ENCODE measurements at places on chromosomes 2 and 18. TPM values are rescaled to one million over a fixed set of nuclear protein-coding genes. Genes with fewer than 3 reads are reported as not detected.

DNA sequence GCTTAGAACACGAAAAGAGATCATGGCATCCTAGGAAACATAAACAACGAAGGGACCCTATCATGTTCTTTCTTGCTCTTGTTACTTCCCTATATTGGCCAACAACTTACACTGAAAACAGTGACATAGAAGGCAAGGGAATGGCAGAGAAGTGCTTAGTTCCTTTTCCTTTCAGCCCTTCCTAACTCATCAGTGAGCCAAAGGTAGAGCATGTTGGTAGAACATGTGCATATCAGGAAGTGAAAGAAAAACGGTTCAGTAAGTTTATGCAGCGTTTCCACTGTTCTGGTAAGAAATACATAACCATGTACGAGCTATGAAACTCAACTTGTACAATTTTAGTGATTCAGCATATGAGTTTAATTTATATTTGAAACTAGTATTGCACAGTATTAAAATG lies 21.7 kb downstream of the AKAIN1 start:
- DNase-seq = no peak

- no peak for DNase-seq
Measured at GRCh38 chr2:237429753-237430152, 15.8 kb upstream of the COL6A3 start.

DNA sequence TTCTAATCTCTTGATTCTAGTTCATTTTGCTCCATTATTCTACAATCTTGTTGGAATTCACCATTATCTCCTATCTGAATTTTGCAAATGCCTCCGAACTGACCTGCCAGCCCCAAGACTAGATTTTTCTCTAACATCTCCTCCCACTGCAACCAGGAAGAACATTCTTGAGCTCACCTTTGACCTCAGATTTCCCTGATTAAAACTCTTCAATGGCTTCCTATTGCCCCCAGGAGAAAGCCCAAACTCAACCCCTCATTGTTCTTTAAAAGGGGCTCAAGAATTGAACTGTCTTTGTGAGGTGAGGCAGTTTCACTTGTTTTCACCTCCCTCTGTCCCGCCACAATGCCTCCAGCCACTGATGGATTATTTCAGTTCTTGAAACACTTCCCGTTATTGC lies 784.6 kb upstream of the ZEB2 start:
- DNase-seq = no peak

DNA sequence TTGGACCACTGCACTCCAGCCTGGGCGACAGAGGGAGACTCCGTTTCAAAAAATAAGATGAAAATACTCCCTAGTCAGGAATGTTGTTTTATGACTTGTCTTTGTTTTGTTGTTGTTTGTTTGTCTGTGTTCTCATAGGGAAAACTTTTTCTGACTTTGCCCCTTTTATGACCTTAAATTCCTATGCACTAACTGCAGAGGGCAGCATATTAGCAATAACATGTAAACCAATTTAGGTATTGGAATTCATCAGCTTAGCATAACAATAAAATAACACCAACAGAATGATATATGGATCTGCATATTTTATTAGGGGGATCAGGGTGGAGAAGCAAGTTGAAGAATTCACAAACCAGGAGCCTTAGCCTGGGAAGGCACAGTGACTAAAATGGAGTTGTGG lies 631.5 kb downstream of the SUCLG1 start:
- DNase-seq = no peak

DNA sequence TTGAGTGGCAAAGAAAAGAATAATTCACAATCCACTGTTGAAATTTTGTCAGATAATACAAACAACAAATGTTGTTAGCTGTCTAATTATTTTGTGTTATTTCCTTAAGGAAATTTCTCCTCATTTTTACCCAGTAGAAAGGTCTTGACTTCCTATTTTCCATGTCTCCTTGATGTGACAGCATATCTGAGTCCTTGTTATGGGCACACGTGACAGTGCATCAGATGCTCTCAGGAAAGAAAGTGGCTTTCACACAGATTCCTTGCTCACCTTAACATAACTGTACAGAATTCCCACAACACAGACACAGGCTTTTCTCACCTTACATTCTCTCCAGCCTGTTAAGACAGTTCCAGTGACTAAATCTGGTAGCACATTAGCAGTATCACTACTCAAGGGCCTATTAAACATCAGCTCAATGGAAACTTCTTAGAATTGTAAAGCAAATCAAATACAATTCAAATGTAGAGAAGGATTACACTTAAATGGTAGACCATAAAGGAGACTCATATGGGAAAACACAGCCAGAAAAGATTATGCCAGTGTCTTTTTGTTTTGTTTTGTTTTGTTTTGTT lies 30.2 kb upstream of the GPR55 start:
- no peak for DNase-seq

SP5 gene
- 0.14 TPM for total RNA-seq

Measured in epithelial cell of proximal tubule (primary cell).